ENCODE measurements at places on chromosomes 5 and 9.

DNA sequence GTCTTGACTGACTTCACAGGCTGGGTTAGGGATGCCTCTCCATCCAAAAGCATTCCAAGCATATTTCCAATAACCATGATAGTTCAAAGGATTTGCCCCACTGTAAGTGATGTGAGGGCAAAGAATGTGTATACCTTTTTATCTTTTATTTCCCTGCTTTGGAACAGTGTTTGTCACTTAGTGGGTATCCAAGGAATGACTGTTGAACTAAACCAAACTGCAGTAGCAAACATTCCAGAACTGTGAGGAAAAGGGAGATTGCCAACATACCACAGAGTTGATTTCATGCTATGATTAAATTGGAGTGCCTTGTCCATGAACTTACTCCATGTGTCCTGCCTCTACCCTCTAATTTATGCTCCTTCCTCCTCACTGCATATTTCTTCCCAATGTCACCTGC, 400.0 kb downstream of the KIAA0825 start:
- peak; percentile 74 for DNase-seq

DNA sequence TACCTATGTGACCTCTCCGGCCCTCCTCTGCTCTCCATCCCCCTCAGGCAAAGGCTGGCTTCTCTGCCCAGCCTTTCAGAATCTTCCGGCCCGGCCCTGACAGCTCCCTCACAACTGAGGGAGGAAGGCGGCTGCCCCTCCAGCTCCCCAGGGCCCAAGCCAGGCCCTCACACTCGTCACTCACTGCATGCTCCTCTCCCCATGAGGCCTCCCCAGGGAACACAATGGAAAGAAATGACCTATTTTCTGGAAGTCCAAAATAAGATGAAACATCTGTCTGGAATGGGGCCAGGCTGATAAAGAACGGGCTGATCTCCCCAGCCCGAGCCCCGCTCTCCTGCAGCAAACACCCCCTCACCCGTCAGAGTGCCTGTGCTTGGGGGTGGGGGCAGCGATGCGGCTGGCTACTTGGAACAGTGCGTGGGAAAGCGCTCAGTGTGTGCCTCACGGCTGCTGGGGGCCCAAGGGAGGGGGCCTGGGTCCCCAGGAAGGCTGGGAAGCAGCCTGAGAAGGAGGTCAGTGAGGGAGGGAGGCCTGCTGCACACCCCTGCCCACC, 11.3 kb downstream of the PDGFRB start:
- peak; percentile 90 for DNase-seq

DNA sequence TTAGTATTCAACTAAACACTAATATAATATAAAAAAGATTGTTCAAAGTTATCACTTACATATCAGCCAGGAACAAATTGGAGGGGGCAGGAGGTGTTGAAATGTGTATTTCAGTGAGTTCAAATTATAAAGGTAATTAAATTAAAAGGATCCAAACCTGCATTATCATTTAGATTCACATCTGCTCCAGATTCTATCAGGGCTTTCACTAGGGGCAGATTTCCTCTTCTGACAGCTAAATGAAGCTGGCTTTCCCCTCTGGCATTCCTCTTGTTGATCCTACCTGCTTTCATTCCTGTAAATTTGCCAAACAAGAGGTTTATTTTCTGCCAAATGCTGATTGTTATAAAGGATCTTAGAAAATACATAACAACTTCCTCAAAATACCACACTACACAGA, 86.3 kb upstream of the GCNT4 start:
- DNase-seq: no peak

GRCh38 chr9:34554211-34555001, 31.6 kb upstream of the ENHO start:
- no peak for DNase-seq

DNA sequence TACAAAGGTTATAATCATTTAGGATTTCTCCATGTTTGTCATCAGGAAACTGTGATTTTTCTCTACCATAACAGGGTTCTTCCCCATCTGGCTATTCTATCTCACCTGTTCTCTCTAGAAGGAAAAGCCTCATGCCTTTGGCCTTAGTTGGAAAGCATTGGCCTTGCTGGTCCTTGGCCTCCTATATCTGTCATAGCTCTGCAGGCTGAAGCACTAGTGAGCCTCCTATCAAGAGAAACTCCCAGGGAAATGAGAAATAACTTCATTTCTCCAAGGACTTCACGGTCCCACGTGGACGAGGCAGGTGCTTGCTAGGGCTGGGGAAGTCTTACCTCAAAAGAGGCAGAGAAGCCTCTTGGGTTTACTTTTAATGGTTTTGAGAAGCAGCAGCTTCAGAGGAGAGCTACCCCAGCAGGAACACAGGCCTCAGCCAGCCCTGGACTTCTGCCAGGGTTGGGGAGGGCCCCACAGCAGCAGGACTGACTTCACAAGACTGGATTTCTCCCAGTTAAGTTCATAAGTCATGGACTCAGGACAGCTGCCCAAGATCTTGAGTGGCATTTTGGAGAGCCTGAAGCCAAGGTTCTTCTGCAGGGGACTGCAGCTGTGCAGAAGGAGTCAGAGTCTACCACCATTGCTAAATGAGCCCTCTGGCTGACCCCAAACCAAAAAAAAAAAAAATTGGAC, 15.8 kb upstream of the PSAT1 start:
- DNase-seq: peak; percentile 87

GRCh38 chr5:21058289-21058688, 1070.3 kb upstream of the CDH18 start:
- DNase-seq: no peak

DNA sequence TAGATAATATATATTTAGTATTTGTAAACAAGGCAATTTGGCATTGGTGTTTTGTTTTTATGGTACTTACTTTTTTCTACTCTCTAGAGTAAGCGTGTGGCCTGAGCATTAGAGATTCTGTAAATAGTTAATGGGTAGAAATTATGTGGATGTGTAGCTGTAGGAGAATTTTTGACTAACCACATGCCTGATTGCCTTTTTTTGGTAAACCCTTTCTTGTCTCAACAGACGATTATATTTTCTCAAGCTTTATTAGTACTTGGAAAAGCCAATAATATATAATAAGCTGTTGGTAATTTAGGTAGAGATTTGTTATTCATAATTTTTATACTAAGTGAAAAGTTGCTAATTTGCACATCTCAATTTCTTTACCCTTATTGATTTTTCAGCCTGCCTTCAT, 76.8 kb downstream of the FCHO2 start:
- no peak for DNase-seq

GRCh38 chr5:141665995-141666940, 15.1 kb upstream of the FCHSD1 start:
- no peak for DNase-seq

GRCh38 chr5:169804861-169805260, 167.8 kb downstream of the DOCK2 start:
- DNase-seq: peak; percentile 22

- DNase-seq: peak; percentile 36
Measured at GRCh38 chr9:96663506-96664120, 8.5 kb upstream of the PRXL2C start.

DNA sequence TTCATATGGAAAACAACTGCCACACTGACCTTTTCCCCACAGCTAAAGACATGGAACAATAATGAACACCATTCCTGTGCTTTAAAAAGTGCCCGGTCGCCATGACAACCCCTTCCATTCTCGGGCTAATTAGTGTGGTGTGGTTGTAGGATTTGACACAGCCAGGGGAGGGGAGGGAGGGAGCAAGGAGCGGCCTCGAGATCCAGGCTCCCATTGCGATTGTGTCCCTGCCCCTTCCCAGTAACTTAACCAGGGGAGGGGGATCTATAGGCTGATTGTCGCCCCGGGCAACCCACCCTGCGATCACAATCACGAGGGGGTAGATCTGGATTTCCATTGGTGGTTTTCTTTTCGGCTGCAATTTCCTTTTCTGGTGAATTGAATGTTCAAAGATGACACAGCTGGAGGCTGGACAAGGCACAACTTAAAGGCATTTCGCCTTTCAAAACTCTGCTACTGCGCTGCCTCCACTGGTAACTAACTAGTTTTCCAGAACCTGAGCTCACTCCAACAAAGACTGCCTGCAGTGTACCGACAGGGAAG, 96.7 kb upstream of the RETREG1 start:
- peak; percentile 15 for DNase-seq

DNA sequence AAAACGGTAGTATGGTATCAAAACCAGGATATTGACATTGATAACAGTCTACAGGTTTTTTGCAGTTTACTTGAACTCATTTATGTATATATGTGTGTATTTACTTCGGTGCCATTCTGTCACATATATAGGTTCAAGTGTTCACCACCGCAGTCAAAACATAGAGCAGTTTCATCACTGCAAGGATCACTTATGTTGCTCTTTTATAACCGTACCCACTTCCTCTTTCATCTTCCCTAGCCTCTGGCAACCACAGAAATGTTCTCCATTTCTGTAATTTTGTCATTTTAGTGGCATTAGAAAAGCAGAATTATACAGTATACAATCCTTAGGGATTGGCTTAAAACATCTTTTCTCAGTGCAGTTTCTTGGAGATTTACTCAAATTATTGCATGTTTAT, 90.3 kb downstream of the SH3GL2 start:
- no peak for DNase-seq

DNA sequence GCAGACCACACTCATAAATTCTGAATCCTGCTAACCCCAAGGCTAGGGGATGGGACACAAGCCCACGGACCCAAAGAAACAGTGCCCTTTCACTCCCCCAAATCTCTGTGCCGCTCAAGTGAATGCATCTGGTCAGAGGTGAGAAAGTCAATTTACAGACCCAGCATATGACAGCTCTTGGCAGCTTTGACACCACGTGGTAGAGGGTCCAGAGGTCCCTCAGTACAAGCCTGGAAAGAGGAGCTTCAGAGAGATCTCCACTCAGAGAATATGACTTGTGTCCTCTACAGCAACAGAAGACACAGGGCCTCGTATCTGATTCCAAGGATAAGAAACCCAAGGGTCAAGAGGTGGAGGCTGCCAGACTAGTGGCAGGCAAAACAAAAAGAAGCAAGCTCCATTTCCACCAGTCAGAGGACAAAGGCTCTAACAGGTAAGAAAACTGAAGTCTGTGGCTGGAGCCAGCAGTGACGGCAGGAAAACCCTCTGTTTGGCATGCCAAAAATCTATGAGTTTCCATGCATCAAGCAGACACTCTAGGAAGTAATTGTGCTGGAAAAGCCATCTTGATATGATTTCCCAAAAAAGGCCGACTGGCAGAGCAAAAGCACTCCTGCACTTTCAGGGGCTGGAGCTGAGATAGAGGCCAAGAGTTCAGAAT, 138.7 kb downstream of the UGCG start:
- no peak for DNase-seq

All from amniotic epithelial cell (primary cell).